ENCODE measurements at places on chromosomes 7 and 10.

GRCh38 chr7:131244259-131244852 is 83.3 kb upstream of the MKLN1 start:
- no peak for DNase-seq

DNA sequence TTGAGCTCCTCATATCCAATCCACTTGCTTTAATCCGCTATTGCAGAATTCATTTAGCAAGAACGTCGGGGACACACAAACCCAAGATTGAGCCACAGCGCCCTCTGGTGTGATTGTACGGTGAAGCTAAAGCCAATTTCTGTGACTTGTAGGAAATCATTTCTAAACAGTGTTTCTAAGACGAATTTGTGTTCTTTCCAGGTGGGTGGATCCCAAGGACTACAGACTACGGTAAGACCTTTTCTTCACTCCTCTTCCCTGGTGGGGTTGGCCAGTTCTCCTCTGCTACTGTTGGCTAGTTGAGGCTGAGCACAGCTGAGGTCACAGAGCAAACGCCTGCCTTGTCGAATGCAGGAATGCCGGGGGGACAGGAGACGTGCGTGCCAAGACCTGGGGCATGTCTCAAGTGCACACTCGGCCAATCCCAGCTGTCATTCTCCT is 5.2 kb downstream of the DMBT1 start:
- peak; percentile 46 for DNase-seq

- DNase-seq = no peak
These were observed 2.5 kb downstream of the HOXA13 start for GRCh38 chr7:27197137-27198042.

DNA sequence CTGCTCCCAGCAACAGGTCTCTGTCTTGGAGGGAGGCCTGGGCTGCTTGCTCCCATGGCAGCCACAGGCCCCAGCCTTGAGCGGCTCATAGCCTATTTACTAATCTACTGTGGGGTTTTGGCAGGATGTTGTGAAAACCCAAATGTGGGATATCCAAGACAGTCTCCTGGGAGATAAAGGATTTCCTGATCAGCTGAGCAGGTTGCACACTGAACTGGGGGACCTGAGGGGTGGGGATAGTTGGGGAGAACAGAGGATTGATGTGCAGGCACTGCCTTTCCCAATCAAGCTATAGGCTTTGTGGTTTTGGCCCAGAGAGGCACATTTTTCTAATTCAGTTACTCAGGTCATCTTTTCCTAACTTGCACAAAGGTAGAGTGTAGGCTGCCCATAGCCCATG is 92.6 kb downstream of the SH2D4B start:
- no peak for DNase-seq
